Breast epithelium (tissue), 4 donors: ENCODE measurements at places on chromosomes 5 and 9. TPM values are rescaled to one million over a fixed set of nuclear protein-coding genes. Genes with fewer than 3 reads are reported as not detected.

The CCDC183 gene
- 5.6 TPM for total RNA-seq

DNA sequence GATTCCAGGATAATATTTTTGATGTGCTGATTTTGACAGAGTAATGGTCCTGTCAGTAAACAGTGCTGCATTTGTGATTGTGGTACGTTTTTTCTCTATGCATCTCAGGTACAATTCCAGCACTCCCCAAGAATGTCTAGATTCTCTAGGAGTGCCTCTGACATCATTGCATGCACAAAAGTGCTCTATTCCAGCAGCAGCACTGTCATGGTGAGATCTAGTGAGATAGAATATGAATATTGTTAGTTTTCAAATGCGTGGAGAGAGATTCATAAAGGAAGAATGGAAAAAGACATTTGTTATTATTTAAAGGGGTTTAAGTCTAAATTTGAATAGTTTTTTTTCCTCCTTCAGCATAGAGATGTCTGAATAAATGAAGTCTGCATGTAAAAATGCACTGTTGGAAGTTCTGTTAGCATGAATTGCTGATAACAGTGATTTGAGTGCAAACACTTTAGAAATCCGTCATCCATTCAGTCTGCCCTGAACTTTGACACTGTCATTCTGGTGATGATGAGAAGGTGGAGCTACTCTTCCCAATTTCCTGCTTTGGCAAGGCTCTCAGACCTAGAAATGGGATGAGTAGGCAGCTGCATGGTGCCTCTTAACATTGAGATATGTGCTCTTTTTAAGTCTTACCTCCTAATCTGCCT is 84.6 kb downstream of the GAPVD1 start:
- DNase-seq = no peak

The NMUR2 gene
- 0.33 TPM for total RNA-seq

GRCh38 chr5:76249621-76250020 is 153.5 kb upstream of the IQGAP2 start:
- no peak for DNase-seq

The SLC2A6 gene
- total RNA-seq = 1.8 TPM

DNA sequence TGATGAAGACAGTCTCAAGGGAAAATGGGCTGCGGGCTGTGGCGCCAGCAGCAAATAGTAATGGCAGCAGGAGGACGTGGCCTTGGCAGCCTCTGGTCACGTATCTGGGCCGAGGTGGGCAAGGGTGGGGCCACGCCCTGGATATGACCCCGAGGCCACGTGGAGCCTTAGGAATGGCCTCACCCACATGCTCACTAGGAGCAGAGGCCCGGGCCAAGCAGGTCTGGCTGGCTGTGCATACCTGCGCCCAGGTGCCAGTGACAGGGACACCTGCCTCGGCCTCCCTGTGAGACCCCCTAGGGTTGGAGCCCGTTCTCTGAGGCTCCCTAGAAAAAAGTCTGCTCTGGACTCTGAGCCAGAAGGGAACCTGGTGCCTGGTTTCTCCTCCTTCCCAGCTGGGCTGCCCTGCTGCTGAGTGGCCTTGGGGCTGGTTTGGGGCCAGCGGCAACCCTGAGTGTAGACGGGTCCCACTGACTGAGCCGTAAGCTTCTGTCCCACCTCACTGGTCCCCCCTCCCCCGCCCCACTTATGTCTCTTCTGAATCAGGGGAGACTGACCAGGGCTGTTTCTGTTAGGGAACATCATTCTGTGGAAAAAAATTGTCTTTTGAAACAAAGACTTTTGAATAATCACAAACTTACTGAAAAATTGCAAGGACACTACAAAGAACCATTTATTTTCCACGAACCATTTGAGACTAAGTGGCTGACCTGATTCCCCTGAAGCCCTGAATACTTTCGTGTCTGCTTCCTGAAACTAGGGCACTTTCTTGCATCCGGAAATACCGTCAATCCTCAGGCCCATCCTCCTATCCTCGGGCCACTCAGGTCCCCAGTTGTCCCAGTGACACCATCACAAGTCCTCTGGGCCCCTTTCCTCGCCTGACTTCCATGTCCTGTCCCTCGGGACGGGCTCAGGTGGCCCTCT is 60.8 kb downstream of the WNK2 start:
- no peak for DNase-seq

The CDX1 gene
- total RNA-seq = 1.3 TPM

The EFNA5 gene
- total RNA-seq = 34.2 TPM

DNA sequence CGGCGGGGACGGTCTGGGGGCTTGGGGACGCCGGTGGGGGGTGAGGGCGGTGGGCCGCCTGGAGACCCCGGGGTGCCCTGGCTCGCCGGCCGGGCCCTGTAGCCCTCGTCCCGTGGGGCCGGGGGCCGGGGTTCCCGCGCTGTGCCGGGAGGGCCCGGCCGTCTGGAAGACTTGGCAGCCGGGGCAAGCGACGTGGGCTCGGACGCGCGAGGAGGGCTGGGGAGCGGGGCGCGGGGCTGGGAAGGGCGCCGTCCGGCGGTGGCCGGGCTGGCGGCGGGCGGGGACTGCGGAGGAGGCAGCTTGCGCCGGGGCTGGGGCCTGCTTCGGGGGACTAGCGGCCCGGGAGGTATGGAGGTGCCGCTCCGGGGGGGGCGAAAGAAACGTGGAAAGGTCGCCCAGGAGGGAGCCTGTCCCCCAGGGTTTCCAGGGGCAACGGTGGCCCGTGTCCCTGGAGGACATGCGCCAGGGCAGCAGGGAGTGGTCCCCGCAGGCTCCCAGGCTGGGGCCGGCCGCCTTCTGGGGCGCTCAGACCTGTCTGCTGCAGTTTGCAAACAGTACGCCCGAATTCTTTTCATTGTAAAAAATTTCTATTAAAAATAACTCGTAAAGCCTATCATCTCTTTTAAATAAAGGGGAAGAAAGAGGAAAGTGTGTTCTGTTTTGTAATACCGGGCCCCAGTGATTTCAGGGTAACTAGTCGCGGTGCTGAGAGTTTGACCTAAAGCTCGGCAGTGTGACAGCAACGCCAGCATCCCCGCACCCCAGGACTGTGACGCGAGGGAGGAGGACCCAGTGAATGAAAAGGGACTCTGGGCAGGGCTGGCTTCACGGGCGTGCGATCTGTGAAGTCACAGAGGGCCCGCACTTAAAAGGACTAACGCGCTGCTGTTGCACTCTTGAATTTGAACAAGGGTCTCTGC is 752 bp upstream of the ANKH start:
- DNase-seq = peak; percentile 59

GRCh38 chr5:60503771-60504170 is 196.2 kb downstream of the DEPDC1B start:
- no peak for DNase-seq

The SPINK6 gene
- not detected for total RNA-seq

- DNase-seq = no peak
Measured at GRCh38 chr9:98632839-98633238, 75.9 kb downstream of the GABBR2 start.

The PLPPR1 gene
- 0.66 TPM for total RNA-seq

DNA sequence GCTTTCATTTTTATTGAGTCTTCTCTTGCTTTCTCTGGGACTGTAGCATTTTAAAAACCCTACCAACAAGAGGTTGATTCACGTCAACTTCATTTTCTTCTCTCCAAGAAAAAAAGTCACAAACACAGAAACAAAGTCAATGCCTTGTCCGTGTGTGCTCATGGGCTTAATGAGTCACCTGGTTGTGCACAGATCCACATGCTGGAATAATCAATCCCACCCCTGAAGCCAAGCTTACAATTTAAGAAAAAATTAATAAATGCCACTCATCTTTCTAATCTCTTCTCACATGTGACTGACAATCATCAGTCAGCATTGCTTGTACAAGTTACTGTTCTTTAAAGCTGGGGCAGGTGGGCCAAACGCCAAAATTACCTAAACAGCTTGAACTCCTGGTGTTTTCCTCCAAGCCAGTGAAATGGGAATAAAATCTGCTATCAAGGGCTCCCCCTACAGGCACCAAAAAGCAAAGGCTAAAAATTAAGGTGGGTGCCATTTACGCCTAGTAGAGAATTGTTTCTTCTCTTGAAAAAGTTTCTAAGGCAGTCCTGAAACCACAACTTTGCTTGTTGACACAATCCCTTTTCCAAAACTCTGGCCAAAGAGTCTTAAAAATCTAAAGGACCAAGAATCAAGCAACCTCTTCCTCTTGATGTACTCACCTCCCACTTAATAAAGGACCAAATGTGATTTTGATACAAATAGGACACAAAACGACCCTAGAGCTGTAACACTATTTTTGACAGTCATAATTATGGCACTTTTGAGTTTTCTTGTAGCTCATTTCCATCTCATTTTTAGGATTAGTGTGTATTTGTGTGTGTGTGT is 21.3 kb downstream of the TRMO start:
- no peak for DNase-seq

- no peak for DNase-seq
Measured at GRCh38 chr9:120978987-120979386, 52.4 kb upstream of the TRAF1 start.

The ARL14EPL gene
- not detected for total RNA-seq

DNA sequence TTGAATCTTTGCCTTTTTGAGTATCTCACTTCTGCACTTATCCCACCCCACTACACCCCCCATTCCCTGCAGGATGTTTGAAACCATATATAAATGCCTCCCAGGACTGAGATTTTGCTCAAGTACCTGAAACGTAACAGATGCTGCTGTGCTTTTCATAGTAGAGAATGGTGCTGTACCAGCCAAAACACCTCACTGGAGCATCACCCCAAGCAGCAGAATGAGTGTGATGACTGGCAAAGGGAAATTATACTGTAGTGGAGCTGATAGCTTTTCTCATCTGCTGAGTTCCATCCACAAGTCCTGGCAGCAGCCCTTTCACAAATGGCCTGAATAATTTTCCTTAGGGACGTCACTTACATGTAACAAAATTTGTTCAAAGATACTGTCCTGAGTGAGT is 246.1 kb downstream of the KDM4C start:
- no peak for DNase-seq

DNA sequence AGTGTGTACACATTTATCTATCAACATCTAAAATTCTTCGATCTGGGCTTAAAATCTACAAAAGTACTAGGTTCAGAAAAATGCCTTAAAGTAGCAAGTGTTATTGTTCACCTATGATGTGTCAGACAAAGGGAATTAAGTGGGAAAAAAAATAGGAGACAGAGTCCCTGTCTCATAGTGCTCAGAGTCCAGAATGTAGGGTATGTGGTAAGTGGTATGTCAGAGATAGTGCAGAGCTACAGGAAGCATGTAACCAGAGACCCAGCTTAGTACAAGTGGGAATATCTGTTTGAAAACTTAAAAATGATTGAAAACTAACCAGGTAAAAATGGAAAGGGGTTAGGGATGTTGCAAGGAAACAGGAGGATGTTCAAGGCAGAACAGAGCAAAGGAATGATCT is 482.8 kb downstream of the ELAVL2 start:
- no peak for DNase-seq

DNA sequence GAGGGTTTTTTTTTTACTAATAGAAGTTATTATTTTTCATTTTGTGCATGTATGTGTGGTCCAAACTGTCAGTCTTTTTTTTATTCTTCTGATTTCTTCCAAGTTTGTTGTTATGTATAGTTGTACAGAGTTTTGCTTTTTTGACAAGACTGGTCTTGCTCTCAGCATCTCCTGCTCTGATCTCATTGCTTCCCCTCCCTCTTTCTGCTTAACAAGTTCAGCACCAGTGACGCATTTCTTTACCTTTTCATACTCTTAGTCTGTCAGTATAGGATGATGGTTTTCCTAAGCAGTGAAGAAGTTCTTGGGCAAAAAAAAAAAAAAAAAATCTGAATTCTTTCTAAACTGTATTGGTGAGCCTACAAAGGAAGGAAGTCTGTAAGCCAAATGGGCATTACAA is 135.1 kb downstream of the CD180 start:
- DNase-seq = no peak

DNA sequence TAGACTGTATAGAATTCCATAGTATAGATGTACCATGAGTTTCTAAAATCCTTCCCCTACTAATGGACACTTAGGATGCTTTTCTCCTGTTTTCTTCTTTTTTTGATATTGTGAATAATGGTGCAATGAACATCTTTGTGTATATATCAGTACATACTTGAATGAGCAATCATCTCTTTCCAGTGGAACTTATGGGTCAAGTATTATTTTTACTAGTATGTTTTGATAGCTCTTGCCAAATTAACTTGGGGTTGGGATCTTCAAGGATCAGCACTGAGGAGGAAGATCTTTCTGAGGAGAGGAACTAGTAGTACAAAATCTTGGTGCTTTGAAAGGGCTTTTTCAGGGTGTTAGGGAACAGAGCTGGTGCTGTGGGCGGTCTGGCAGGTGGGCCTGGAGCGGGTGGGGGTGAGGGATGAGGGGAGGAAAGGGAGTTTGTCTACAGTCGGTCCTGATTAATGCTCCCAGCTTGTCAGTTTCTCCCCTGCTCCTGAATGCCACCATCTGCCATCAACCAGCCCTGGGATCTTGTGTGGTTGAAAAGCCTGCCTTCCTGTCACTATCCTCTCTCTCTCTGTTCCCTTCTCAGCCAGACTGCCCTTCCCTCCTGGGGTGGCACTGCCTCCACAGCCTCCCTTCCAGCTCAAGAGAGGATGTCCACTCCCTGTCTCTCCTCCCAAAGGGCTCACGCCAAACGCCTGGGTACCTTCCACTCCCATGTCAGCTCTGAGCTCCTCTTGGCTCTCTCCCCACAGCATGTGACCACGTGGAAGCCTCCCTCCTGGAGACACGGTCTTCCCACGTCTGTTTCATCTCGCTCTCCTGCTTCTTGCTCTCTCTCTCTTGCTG is 185.9 kb downstream of the DAB2IP start:
- DNase-seq = peak; percentile 27

DNA sequence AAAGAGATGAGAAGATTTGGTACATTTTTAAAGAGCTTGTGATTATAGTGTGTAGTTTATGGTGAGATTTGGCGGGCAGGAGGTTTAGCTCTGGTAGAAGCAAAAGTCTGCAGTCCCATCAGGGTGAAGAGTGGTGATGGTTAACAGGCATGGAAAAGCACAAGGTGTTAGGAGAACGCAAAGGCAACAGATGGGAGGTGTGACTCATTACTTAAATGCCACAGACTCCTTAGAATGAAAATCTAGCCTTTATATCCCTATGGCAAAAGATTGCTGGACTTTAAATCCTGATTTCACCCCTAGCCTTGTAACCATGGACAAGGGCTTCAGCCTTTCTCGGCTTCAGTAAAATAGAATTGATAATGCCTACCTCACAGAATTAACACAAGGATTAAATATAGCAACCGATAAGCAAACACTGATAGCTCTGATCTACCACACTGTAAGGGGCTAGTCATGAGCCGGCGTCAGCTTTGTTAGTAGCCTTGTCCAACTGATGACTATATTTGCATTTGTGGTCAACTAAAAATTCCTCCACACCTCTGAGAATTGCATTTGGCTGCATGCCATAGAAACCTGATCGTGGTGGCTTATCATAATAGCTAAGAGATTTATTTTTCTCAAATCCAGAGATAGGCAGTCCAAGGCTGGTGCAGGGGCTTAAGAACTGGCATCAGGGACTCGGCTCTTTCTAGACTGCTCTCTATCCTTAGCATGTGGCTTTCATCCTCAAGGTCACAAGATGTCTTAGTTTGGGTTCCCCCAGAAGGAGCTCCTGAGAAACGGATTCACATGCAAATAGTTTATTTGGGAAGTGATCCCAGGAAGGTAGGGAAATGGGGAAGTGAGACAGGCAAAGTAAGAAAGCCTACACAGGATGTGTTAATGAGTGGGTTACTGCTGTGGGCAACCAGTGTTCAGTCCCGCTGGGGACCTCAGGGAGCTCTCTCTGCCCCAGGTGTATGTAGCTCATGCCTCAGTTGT is 19.6 kb downstream of the MFAP3 start:
- DNase-seq = no peak
